ENCODE measurements at places on chromosomes 5 and 9. TPM values are rescaled to one million over a fixed set of nuclear protein-coding genes. Genes with fewer than 3 reads are reported as not detected.

DNA sequence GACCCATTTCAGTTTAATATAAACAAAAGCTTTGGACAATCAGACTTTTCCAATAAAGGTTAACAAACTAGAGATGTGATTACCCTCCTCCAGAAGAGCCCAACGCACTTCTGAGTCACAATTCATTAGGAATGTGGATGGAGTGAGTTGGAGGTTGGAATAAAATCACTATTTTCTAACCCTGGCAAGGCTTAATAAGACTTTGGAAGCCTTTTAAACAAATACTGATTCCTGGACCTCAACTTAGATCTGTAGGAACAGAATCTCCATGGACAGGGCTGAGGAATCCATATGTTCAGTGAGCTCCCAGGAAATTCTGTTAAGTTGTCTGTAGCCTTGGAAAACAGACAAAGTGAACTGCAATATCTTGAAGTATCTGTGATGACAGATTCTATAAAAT lies 233.5 kb upstream of the ELL2 start:
- DNase-seq: no peak

Gene NUDT12
- 0.40 TPM for total RNA-seq

DNA sequence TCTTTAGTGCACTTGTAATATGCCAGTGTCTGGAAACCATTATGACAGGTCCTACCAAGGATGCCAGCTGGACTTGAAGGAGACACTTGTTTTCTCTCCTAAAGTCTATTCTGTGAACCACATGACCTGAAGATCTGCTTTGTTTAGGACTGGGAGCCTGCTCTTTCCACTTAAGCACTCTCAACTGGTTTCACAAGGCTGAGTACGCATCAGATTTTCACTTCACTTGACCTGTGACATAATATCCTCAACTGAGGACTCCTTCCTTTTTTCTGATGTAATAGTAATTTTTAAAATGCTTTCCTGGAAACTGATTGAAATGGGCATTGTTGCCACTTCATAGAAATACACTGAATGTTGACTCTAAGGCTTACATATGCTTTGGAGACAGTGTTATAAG lies 52.2 kb downstream of the PDE8B start:
- no peak for DNase-seq

Gene BAAT
- not detected for total RNA-seq

Gene FCHSD1
- 47.8 TPM for total RNA-seq

DNA sequence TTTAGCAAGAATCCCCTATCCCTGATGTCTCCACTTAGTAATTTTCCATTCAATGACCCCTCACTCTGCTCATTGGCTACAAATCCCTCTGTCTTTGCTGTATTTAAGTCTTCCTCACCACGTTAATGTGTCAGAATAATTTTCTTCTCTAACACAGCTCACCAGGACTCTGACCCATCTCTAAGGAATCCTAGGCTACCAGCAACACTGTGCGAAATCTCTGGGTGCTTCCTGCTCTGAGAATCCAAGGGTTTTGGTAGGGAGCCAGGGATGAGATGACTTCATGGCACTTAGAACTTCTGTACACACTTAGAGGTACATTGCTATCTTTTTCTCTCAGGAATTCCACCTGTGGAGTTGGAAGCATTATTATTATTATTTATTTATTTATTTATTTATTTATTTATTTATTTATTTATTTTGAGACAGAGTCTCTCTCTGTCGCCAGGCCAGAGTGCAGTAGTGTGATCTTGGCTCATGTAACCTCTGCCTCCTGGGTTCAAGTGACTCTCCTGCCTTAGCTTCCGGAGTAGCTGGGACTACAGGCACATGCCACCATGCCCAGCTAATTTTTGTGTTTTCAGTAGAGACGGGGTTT lies 53.5 kb downstream of the FOXI1 start:
- no peak for DNase-seq
